NCI-H226 (cell line): ENCODE measurements at places on chromosomes 13 and 19.

- DNase-seq, result no peak
Observed at GRCh38 chr19:4897146-4897545, 5.5 kb downstream of the ARRDC5 start.

DNA sequence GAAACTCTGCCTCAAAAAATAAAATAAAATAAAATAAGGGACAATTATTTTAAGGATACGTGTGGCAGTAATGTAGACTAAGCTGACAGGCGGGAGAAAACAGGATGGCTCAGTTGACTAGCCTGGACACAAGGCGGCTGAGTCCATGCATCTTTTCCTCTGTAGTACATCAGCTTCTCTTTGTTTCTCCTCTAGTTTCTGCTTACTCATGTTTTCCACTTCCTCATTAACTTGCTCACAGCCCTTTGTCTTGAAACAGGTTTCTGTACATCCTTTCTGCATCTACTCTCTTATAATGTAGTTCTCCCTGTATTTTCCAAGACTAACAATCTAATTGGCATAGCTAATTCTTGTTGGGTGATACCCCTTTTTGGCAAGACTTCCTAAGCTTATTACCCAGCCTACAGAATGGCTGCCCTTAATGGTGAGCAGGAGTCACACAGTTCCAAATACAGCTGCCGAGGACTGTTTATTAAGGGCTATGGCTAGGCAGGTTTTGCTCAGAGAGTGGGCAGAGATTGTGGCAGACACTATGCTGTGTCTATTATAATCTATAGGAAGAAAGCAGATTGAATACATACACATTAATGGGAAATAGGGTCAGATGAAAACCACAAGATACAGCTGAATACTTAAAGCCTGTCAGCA, 58.7 kb upstream of the KLF5 start:
- no peak for DNase-seq

DNA sequence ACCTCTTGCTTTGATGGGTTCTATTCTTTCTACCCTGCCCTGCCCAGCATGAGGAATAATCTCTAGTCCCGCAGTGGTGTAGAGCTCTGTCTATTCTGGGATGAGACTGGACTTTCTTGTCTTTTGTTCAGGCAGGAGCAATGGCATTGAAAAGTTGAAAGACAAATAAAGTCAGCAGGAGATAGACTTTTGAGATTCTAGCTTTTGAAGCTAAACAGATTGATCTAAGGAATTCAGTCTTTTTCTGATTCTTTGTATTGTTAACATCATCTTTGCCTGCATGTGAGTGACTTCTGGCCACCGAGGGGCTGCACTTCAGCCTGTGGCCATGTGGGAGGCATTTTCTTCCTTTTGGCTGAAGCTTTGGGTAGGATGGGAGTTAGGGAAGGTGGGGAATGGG, 132.4 kb downstream of the MRPL57 start:
- no peak for DNase-seq

- no peak for DNase-seq
Observed at GRCh38 chr13:99261059-99261458, 2.9 kb upstream of the GPR18 start.

- no peak for DNase-seq
Observed at GRCh38 chr19:48476176-48476575, 7.0 kb downstream of the CYTH2 start.
